BJ (cell line): ENCODE measurements at places on chromosomes 7 and 10.

- DNase-seq: no peak
These were observed 3.9 kb upstream of the PAX2 start for GRCh38 chr10:100741378-100742075.

DNA sequence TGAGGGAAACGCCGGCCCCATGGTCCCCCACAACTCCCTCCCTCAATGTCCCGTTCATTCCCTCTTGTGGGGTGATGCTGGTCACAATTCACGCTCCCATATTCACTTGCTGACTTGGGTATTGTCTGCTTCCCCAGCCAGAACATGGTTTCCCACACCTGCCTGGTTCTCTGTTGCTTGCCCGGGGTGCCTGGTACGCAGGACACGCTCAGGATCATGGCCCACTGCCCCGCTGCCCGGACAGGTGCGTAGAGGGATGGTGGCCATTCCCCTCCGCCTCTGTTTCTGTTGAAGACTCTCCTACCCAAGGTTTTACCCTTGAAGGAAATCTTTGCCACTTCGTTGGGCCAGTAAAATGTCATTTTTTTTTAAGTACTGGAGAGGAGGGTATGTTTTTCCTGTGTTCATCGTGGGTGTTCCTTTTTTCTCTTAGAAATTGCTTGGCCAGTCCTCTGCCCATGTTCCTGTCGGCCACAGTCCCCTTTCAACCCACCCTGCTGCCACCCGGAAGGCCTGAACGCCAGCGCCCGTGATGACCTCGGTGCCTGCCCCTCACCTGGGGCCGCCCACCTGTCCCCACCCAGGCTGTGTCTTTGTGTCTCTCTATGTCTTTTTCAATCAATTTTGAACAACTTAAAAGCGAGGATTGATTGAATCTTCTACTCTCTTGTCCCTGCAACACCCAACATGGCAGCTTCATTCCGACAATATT, 38.2 kb downstream of the FOXL3 start:
- no peak for DNase-seq

GRCh38 chr10:126169899-126170298, 218.4 kb downstream of the ADAM12 start:
- no peak for DNase-seq

GRCh38 chr7:15525652-15526263, 36.1 kb downstream of the AGMO start:
- DNase-seq: no peak

DNA sequence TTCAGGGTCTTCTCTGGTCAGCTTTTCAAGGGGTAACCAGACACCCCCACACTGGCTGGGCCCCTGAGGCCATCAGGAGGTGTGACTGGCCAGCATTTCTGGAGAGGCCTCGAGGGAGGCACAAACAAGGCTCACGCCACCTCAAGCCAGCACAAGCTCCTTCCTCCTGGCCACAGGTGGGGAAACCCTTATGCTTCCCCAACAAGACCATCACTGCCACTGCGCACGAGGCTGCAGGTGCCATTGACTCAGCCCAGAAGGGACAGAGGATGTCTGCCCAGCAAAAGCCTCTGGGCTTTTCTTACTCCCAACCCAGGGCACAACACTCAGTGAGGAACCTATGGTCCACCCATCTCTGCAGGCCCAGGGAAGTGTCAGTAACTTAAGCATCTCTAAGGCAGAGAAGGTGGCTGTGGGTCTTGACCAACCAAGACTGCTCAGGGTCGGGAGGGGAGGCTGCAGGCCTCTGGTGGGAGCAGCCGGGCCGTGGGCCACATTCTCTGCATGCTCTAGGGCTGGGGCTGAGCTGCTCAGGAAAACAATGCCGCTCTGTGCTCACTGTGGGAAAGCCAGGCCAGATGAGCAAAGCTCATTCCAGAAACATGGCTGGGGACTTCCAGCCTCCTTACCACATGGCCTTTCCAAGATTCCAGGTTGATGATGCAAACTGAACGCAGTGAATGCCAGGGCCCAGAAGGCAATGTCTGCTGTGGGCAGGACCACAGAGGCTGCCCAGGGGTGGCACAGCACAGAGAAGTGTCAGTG, 24.2 kb upstream of the RASSF4 start:
- peak; percentile 35 for DNase-seq

- no peak for DNase-seq
These were observed 7.5 kb upstream of the JAKMIP3 start for GRCh38 chr10:132058111-132058745.

GRCh38 chr7:131061818-131062217, 265.9 kb upstream of the MKLN1 start:
- DNase-seq: no peak

DNA sequence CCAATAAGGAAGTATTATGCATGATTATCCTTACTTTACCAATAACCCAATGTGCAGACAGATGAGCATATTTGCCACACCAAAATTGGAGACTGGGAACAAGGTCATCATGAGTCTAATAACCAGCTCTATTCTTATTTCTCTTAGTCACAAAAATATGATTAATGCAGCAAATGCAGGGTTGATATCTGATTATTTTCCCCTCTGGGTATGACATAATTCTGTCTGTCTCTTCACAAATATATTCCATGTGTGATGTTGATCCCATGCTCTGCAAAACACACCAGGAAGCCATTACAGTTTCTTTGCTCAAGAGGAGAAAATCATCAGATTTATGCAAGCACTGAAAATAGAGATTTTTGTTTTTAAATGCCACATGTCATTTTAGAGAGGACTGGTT, 196.5 kb upstream of the DGKB start:
- no peak for DNase-seq

DNA sequence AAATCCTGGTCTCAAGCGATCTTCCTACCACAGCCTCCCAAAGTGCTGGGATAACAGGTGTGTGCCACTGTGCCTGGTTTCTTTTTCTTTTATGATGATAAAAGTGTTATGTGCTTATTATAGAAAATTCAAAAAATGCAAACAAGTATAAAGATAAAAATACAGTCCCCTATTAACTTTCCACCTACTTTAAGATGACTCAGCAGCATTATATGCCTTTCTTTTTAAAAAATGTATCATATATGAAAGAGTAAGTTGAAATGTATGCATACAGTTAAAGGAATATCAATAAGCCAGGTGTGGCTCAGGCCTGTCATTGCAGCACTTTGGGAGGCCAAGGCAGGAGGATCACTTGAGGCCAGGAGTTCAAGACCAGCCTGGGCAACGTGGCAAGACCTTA, 216.9 kb upstream of the GALNT17 start:
- DNase-seq: no peak

DNA sequence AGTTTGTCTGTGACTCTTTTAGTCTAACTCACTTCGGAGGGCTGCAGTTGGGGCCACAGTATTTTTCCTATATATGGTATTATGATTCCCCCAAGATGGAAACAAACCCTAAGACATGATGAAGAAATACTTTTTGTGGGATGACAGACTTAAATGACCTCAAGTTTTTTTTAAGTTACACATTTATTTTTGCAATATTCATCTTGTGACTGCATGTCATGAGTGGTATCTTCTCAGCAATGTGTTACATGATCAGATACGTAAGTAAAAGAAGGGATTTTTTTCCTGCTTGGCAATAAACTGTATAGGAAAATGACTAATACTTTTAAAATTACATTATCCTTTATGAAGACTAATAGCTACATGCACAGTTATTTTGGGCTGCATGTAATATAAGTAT, 57.8 kb downstream of the OR13A1 start:
- no peak for DNase-seq

DNA sequence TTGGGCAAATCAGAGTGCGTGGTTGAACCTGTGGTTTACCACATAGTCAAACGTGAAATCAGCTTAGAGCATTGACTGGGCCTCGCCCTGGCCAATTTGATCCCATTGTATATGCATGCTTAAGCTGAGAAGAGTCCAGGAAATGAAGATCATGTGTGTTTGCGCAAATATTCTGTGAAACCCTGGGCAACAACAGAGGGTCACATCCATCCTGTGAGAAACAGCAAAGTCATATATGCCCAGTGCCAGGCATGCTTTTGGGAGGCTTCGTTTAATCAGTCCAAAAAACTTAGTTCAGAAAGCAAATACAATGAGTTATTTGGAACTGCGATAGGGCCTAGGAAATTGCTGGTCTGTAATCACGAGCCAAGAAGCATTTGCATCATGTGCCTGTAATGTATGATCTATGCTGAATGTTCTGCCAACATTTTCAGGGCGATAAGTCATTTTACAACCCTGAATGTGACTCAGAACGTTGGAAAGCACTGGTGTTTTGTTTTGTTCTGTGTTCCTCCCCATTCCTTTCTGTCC, 412.1 kb upstream of the CELF2 start:
- DNase-seq: peak; percentile 67

- DNase-seq: no peak
These were observed 91.8 kb downstream of the LARP4B start for GRCh38 chr10:839550-840205.

GRCh38 chr7:139871331-139871730, 42.3 kb downstream of the TBXAS1 start:
- peak; percentile 5 for DNase-seq

- DNase-seq: no peak
These were observed 7.8 kb downstream of the DNAJC2 start for GRCh38 chr7:103336761-103337160.

DNA sequence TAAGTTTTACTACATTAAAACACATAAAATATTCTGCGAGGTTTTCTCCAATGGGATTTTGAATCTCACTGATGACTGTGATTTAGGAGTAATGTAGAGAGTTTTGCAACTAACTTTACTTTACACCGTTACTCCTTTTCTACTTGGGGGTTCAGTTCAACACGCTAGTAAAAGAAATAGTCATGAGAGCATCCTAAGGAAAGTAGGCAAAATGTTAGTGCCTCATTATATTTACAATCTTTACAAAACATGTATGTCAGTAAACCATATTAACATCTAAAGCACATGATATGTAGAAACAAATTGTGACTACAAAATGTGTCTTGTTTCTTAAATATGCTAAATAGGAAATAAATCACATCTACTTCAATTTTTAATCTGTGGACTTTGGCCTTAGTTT, 6.0 kb downstream of the MEOX2 start:
- no peak for DNase-seq

DNA sequence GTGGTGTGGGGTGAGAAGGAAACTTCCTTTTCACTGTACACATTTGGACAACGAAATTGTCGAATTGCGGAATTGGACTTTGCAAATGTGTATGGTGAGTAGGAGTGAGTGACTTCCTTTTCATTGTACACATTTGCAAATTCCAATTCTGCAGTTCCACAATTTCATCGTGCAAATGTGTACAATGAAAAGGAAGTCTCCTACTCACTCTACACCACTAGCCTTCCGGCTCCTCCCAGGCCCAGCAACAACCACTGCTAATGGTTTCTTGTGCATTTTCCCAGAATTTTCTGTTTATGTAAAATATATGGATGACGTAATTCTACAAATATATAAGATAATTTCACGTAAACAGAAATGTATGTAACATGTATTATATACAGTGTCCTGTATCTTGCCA, 118.5 kb downstream of the ARL4A start:
- DNase-seq: no peak
